HFFc6 (cell line): ENCODE measurements at places on chromosomes 5 and 9.

- DNase-seq, result no peak
These were observed 96.4 kb downstream of the GNAQ start for GRCh38 chr9:77935211-77935610.

DNA sequence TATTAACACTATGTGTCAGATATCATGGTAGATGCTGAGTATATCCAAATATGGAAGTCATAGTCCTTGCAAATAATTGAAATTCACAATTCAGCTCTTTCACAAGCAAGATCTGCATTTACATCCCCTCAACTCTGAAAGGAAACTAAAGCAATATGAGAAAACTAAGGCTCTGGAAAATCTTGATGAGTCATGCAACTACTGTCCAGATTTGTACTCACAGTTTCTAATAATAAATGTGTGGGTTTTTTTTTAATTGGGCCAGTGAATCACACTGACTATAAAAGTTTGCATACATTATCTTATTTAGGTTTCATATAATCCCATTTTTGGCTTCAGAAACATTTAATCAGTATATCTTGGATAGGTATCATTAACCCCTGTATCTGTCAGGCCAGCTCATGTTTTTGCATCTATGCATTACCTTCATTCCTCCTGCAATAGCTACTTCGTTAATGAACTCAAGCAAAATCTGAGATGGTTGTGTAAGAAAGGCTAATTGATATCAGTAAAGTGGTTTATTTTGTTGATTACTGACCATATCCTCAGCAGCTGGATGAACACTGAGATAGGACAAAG lies 58.7 kb upstream of the PRR16 start:
- DNase-seq, result peak; percentile 71

GRCh38 chr9:71681708-71682272 lies 86.5 kb downstream of the CEMIP2 start:
- DNase-seq, result peak; percentile 69

DNA sequence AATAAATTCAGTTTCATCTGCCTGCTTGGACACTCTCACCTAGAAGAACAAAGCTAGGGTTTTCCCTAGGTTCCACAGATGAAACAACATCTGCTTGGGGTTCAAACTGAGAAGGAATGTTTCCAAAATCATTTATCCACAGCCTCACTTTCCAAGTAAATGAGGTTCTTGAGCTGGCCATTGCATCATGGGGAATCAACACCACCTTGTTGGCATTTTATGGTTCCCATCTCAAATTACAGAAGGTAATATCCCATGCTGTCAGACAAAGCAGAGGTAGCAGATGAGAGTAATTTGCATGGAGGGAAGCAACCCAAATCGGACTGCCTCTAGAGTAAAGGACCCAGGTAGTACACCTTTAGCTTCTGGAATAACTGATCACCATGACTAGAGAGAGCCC lies 10.5 kb upstream of the NR4A3 start:
- DNase-seq, result no peak

DNA sequence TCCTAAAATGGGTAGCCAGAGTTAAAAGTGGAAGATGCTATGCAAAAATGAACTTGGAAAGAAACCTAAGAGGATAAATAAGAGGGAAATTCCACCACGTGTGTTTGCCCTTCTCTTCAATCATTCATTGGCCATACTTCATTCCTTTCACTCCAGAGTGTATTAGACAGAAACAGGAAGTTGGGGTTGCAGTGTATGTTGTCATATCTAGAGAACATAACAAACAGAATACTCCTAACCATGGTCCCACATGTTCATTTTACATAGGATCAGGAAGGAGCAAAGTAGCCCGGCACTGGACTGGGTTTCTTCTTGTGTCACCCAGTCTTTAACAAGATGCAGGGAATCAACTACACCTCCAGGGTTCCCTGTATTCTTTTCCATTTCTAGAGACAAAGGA lies 7.6 kb upstream of the GPBP1 start:
- DNase-seq, result no peak

DNA sequence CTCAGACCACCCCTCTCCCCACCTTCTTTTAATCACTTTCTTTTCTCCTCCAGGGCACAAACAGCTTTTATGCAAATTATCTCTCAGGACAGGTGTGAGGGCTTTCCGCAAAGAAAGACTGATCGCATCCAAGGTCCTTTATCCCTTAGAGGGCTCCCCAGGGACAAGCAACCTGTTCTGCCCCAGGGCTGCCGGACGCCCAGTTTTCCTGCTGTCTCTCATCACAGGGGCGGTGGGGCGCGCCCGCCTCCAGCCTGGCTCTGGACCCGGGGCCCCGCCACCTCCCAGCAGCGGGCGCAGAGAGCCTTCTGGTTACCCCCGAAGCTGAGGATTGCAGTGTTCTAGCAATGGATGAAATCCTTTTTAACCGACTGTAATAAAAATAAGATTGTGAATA lies 266.1 kb downstream of the CWC27 start:
- DNase-seq, result no peak
